Mesenteric fat pad (tissue), 1 donor: ENCODE measurements at places on chromosomes 2 and 18. TPM values are rescaled to one million over a fixed set of nuclear protein-coding genes. Genes with fewer than 3 reads are reported as not detected.

DNA sequence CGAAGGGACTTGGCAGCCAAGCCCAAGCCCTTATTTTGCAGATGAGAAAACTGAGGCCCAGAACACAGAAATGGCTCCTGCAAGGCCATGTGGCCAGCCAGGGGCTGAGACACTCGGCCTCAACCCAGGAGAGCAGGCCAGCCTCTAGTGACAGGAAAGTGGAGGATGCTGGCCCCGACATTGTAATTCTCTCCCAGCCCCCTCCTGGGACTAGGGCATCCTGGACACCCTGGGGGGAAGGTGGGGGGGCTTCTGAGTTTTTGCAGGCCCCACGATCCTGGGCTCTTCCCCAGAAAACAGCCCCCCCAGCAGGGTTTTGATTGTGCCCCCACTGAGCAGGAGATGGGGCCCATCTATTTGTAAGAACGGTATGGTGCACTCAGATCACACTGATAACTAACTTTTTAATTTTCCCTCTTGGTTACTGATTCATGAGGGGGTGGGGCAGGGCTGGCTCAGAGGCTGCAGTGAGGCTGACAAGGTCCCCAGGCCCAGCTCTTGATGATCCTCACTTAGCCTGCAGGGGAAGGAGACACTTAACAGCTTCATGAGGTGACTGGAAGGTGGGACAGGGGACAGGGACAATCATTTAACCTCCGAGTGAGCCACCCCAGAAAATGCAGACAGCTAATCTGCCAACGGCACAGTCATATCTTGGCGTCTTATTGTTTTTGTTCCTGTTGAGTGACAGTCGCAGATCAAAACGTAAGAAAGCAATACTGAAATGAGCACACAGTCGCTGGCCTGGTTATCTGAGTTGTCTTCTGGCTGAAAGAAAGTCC, 18.9 kb downstream of the SMAD7 start:
- DNase-seq: no peak

- no peak for DNase-seq
Measured at GRCh38 chr2:228503731-228504130, 322.2 kb upstream of the SPHKAP start.

DNA sequence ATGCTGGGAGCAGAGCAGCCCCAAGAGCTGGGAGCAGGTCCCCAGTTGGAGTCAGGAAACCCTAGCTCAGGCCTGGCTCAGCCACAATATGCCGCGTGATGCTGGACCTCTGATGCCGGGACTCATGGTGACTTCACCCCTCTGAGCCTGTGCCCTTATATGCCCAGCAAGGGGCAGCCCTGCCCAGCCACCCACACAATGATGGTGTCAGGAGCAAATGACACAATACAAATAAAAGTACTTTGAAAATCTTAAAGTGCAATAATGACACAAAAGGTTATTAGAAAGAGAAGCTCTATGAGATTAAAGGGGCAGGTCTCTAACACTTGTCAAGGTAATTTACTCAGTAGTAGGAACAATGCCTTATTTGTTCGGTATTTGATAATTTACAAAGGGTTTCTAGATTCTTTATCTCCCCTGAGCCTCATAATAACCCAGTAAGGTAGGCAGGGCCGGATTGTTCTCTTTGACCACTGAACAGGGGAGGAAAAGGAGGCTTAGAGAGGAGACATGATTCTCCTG, 18.3 kb upstream of the KIF3C start:
- DNase-seq: no peak

GRCh38 chr2:229889023-229889422, 32.8 kb downstream of the TRIP12 start:
- DNase-seq: no peak

DNA sequence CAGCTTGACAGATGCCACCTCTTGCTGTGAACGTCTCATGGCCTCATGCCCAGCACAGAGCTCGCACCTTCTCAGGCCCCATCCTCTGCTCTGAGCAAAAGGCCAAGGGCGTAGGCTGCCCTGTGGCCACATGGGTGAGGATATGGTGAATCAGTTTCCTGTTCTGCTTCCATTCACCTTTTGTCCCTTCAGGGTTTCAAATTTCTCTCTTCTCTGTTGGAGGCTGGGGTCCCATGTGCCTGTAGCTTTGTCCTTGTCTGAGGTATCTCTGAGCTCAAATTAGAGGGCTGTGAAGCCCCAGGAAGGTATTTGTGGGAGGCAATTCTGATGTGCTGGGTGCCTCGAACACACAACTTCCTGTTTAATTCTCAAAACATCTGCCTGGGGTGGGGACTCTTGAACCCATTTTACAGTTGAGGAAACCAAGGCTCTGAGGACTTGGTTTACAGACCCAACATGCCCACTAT, 29.0 kb downstream of the ZAP70 start:
- peak; percentile 68 for DNase-seq

Gene CAMKMT
- 10.2 TPM for total RNA-seq

- DNase-seq: no peak
Measured at GRCh38 chr2:85396531-85397470, 13.4 kb downstream of the CAPG start.

GRCh38 chr2:192437653-192438052, 242.9 kb upstream of the TMEFF2 start:
- DNase-seq: no peak

DNA sequence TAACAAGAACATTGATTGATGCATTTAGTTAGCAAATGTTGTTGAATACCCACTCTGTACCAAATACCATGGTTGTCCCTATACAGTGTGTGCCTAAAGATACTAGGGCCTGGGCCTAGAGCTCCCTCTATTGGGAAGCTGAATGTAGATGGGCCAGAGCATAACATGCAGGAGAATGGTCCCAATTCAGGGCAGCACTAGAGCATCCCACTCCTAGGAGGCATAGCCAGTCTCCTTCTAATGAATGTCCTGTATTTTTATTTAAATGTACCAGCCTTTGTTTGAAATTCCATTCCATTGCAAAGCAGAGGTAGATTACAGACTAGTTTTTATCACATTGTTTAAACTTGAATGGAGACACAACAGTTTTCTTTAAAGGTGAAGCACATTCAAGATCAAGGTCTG, 90.6 kb downstream of the FEZ2 start:
- no peak for DNase-seq

DNA sequence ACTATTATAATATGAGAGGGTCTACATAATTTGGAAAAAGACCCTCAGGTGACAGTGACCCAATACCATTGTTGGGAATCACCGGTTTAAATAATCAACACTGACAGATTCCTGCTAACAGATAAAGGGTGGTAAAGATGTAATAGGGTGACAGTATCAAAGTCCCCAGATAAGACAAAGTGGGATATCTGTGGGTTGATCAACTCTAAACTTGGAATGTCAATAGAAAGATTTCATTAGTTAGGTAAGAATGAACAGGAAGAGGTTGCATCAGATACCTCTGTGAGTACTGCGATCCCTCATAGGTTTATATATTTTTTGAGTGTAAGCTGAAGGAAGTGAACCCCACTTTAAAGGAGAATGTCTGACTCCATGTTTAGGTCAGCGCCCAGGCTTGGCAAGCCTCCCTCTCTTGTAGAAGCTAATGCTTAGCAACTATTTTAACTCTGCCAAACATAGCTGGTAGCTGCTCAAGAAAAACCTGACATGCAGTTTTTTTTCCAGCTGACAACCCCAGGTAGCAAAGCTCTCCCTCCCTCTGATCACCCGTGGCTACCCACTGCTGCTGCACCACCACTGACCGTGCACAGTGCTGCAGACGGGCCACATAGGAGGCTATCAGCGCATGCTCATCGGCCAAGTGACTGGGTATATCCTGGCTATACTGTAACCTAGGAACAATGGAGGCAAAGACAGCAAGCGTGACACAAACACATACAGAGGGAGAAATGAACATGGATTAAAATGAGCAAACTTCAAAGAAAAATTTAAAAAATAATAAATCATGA, 113.3 kb upstream of the DNMT3A start:
- no peak for DNase-seq

GRCh38 chr2:189854940-189855339, 70.7 kb downstream of the PMS1 start:
- DNase-seq: no peak

GRCh38 chr18:48228841-48229240, 180.3 kb downstream of the ZBTB7C start:
- no peak for DNase-seq

Gene SMCHD1
- total RNA-seq: 52.3 TPM

DNA sequence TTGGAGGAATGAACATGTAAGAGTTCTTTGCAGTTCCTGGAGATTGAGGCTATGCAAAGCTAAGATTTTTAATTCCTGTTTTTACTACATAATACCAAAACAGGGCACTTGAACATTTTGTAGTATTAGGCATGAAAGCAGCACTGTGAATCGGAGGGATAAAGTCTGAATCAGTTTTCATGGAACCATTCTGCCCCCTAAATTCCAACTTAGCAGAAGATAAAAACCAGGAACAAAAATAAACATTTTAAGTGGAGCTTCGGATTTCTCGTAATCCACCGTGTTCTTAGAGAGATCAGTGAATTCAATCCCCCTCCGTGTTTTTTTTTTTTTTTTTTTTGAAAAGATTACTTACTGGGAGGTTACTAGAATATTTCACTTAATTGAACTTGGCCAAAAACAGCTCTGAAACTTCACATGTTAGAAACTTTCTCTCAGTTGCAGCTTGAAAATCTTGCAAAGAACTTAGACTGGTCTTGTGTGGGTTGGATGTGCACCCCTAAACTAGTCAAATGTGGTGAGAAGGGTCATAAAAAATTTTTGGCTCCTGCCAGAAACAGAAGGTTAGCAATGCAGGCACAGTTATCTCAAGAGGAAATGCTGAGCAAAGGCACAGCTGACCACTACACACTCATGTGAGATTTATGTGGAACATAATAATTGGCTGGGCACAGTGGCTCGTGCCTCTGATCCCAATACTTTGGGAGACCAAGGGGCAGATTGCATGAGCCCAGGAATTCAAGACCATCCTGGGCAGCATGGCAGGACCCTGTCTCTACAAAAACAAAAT, 145.4 kb upstream of the RNF152 start:
- no peak for DNase-seq

- no peak for DNase-seq
Measured at GRCh38 chr2:47043142-47043890, 111.8 kb downstream of the STPG4 start.

DNA sequence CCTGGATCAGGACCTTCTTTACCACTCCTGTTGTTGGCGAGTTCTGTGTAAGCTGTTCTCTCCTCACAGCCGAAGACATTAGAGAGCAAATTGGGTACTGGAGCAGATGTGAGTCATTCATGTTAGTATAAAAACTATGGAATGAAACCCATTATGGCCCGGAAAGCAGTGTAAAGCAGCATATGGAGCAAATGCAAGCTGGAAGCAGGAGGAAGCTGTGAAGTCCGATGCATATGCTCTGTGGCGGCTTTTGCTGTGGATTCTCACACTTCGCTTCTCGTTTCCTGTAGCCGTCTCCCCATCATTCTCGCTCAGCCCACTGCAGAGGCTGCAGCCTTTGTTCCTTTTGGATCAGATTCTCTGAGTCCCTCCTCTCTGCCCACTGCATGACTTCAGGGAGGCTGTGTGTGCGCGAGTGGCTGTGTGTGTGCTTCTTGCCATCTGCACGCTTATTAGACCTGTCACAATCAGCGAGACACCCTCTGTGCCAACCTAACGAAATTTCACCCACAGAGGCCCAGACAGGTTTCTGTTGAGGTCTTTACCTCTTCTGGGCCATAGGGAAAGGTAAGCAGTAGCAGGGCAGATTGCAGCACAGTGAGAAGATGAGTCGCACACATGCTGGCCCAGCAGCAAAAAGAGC, 3.3 kb upstream of the GALNT14 start:
- DNase-seq: no peak

GRCh38 chr2:180722551-180723239, 257.7 kb upstream of the UBE2E3 start:
- DNase-seq: no peak

- no peak for DNase-seq
Measured at GRCh38 chr2:208255557-208256106, 761 bp upstream of the IDH1 start.

Gene TUBA3E
- not detected for total RNA-seq

DNA sequence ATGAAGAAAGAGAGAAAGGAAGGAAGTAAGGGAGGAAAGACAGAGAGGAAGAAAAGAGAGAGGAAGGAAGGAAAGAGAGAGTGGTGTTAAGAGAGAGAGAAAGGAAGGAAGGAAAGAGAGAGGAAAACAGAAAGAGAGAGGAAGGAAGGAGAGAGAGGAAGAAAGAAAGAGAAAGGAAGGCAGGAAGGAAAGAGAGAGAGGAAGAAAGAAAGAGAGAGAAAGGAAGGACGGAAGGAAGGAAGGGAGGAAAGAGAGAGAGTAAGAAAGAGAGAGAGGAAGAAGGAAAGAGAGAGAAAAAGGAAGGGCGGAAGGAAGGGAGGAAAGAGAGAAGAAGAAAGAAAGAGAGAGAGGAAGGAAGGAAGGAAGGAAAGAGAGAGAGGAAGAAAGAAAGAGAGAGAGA, 127.4 kb downstream of the GALNT3 start:
- DNase-seq: no peak

Gene TNFAIP6
- 25.4 TPM for total RNA-seq

DNA sequence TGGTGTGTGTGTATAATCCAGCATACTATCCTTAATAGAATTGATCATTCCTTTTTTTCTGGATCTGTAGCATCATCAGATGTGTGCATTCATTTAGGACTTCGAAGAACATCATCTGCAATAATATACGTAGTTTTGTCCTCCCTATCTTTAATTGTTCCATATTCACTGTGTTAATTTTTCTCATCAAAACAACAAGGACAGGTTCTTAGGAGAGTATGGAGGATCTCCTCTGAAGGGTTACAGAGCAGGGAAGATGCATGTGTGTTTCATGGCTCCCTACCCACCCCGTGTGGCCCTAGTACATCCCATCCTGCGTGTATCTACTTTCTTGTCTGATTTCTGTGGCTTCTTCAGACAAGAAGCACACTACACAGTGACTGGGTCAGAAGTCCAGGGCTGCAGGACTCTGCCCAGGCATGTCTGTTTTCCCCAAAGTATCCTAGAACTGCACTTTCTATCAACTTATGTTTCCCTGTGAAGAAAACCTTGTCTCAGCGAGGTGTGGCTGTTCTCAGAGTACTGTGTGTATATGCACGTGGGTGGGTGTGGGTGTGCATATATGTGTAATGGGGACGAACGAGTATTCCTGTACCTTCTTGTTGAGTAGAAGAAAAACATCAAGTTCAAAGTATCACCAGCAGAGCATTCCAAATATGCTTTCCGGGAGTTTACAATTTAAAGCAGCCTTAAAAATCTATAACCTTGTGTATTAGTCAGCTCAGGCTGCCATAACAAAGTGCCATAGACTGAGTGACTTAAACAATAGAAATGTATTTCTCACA, 220.4 kb upstream of the FOSL2 start:
- no peak for DNase-seq
